Sigmoid colon (tissue), 7 donors: ENCODE measurements at places on chromosomes 1 and 21. TPM values are rescaled to one million over a fixed set of nuclear protein-coding genes. Genes with fewer than 3 reads are reported as not detected.

- no peak for DNase-seq
- no peak overlapping the region for H3K27ac ChIP-seq
- no peak overlapping the region for H3K4me3 ChIP-seq
Observed at GRCh38 chr1:60564916-60565750, 491.6 kb upstream of the C1orf87 start.

- no peak for DNase-seq
- no peak overlapping the region for H3K4me3 ChIP-seq
- H3K27me3 ChIP-seq: no peaks in the 10 kb centered on the region
- no peaks in the 10 kb centered on the region for H3K36me3 ChIP-seq
- H3K4me1 ChIP-seq: no peaks in the 10 kb centered on the region
Observed at GRCh38 chr1:157487504-157487903, 64.8 kb downstream of the FCRL5 start.

DNA sequence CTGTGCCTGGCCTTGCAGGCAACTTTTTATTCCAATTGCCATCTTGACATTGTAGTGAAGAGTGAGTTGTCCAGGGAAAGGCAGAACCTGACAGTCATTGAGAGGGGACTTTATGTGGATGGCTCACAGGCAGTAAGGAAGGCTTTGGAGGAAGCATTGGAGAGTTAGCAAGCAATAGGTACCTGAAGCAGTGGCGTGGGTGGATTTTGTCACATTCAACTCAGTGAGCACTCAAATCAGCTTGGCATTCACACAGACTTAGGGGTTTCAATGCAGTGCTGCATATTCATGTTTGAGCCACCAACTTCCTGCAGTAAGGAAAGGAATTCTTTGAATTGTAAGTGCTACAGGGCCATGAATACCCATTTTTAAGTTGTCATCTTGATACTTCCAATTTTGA, 69.0 kb downstream of the AK4 start:
- H3K4me3 ChIP-seq: no peak overlapping the region
- no peaks in the 10 kb centered on the region for H3K27me3 ChIP-seq
- H3K27ac ChIP-seq: no peak overlapping the region

DNA sequence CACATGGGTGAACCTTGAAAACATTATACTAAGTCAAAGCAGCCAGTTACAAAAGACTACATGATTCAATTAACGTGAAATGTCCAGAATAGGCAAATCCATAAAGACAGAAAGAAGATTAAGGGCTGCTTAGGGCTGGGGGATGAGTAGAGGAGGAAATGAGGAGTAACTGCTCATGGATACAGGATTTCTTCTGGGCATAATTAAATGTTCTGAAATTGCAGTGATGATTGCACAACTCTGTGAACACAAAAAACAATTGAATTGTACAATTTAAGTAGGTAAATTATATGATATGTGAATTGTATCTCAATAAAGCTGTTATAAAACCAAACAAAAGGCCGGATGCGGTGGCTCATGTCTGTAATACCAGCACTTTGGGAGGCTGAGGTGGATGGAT, 52.2 kb downstream of the RERE start:
- H3K27me3 ChIP-seq: no peaks in the 10 kb centered on the region
- H3K4me3 ChIP-seq: no peak overlapping the region
- H3K4me1 ChIP-seq: peaks cover 24% of the 10 kb centered on the region
- no peak overlapping the region for H3K27ac ChIP-seq
- no peaks in the 10 kb centered on the region for H3K36me3 ChIP-seq
- no peak for DNase-seq

GRCh38 chr1:100950781-100951180, 54.9 kb downstream of the SLC30A7 start:
- no peaks in the 10 kb centered on the region for H3K36me3 ChIP-seq
- no peaks in the 10 kb centered on the region for H3K4me1 ChIP-seq
- H3K27me3 ChIP-seq: no peaks in the 10 kb centered on the region
- DNase-seq: no peak
- no peak overlapping the region for H3K27ac ChIP-seq

- H3K27me3 ChIP-seq: no peaks in the 10 kb centered on the region
- no peak overlapping the region for H3K4me3 ChIP-seq
- peaks cover 8% of the 10 kb centered on the region for H3K4me1 ChIP-seq
Observed at GRCh38 chr1:230679192-230679591, 34.7 kb downstream of the AGT start.

- no peak overlapping the region for H3K4me3 ChIP-seq
- DNase-seq: no peak
- H3K27ac ChIP-seq: no peak overlapping the region
Observed at GRCh38 chr1:23865543-23865930, 2.6 kb downstream of the FUCA1 start.

GRCh38 chr1:22287946-22288520, 145.1 kb upstream of the WNT4 start:
- no peaks in the 10 kb centered on the region for H3K4me1 ChIP-seq
- H3K36me3 ChIP-seq: no peaks in the 10 kb centered on the region
- H3K4me3 ChIP-seq: no peak overlapping the region
- DNase-seq: no peak
- no peaks in the 10 kb centered on the region for H3K27me3 ChIP-seq

- no peak overlapping the region for H3K27ac ChIP-seq
- no peaks in the 10 kb centered on the region for H3K36me3 ChIP-seq
Observed at GRCh38 chr1:150383631-150384324, 19.8 kb downstream of the RPRD2 start.

DNA sequence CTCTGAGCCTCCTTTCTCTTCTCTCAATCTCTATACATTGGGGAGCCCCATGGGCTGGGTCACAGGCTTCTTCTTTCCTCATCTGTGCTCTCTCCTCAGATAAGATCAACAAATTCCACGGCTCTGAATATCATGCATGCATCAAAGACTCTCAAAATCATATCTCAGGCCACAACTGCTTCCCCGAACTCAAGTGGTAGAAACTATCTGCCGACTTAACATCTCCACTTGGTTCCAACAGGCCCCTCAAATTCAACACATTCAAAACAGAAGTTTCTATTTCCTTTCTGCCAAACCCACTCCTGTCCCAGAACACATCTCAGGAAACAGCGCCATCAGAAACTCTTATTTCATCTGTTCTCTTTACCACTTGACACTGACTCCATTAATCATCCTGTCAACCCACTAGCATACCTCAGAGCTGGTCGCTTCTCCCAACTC, 16.7 kb downstream of the DDX59 start:
- no peaks in the 10 kb centered on the region for H3K27me3 ChIP-seq
- no peaks in the 10 kb centered on the region for H3K4me1 ChIP-seq
- H3K27ac ChIP-seq: no peak overlapping the region
- no peak for DNase-seq
- no peak overlapping the region for H3K4me3 ChIP-seq

- H3K4me3 ChIP-seq: no peak overlapping the region
- H3K4me1 ChIP-seq: no peaks in the 10 kb centered on the region
- H3K27me3 ChIP-seq: no peaks in the 10 kb centered on the region
- peaks cover 40% of the 10 kb centered on the region for H3K36me3 ChIP-seq
- no peak for DNase-seq
Observed at GRCh38 chr21:43797925-43798715, 8.7 kb downstream of the RRP1 start.

- no peak for DNase-seq
- no peaks in the 10 kb centered on the region for H3K27me3 ChIP-seq
- H3K36me3 ChIP-seq: no peaks in the 10 kb centered on the region
- peaks cover 91% of the 10 kb centered on the region for H3K4me1 ChIP-seq
Observed at GRCh38 chr1:109995536-109995935, 11.0 kb downstream of the AHCYL1 start.

DNA sequence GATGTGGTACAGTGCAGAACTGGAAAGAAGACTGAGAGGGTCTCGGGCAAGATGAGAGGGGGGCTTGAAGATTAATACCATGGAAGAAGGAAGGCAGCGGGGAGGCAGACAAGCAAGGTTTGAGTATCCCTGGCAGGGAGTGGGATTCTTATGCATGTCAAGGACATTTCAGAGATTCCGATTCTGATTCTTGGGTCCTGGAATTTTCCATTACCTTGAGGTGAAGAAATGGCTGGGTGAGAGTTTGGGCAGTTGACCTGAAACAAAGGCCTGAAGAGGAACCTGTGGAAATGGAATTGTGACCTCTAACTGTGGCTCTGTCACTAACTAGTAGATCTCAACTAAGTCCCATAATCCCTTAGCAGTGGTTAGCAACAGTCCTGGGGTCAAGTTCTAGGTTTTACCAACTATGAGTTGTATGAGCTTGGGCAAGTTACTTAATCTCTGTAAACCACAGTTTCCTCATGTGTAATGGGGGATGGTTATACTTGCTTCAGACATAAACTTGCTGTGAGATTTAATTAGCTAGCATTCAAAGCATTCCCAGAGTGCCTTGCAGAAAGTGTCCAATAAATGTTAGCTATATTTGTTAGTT, 8.6 kb upstream of the ACTN2 start:
- H3K4me1 ChIP-seq: no peaks in the 10 kb centered on the region
- no peak for DNase-seq
- H3K4me3 ChIP-seq: no peak overlapping the region
- H3K27ac ChIP-seq: no peak overlapping the region
- H3K27me3 ChIP-seq: no peaks in the 10 kb centered on the region

GRCh38 chr1:30785714-30786113, 28.1 kb upstream of the LAPTM5 start:
- H3K36me3 ChIP-seq: no peaks in the 10 kb centered on the region
- no peak overlapping the region for H3K4me3 ChIP-seq
- DNase-seq: no peak
- H3K27ac ChIP-seq: no peak overlapping the region

The FCRLA gene
- not detected for total RNA-seq

The S100A1 gene
- 14.3 TPM for total RNA-seq

The KRTAP19-1 gene
- total RNA-seq: not detected

The HLX gene
- total RNA-seq: 53.5 TPM

The ELF3 gene
- total RNA-seq: 0.55 TPM

The ACTA1 gene
- 0.36 TPM for total RNA-seq
